ENCODE measurements at places on chromosomes 6 and 20. TPM values are rescaled to one million over a fixed set of nuclear protein-coding genes. Genes with fewer than 3 reads are reported as not detected.

The SLC17A2 gene
- total RNA-seq = not detected

GRCh38 chr20:32980131-32980941, 23.9 kb downstream of the SUN5 start:
- H3K4me1 ChIP-seq = peaks cover 10% of the 10 kb centered on the region
- no peaks in the 10 kb centered on the region for H3K27me3 ChIP-seq
- H3K36me3 ChIP-seq = no peaks in the 10 kb centered on the region
- H3K4me3 ChIP-seq = no peak overlapping the region
- no peak for DNase-seq
- no peak overlapping the region for H3K27ac ChIP-seq

GRCh38 chr6:134093007-134093573, 40.7 kb upstream of the SLC2A12 start:
- no peak for DNase-seq
- H3K4me1 ChIP-seq = no peaks in the 10 kb centered on the region
- H3K36me3 ChIP-seq = no peaks in the 10 kb centered on the region
- no peak overlapping the region for H3K4me3 ChIP-seq
- peaks cover 18% of the 10 kb centered on the region for H3K27me3 ChIP-seq
- no peak overlapping the region for H3K27ac ChIP-seq

- peak overlapping the region; percentile 83 for H3K27ac ChIP-seq
- H3K36me3 ChIP-seq = no peaks in the 10 kb centered on the region
- H3K4me3 ChIP-seq = peak overlapping the region; percentile 82
Measured at GRCh38 chr20:32742322-32743236, 688 bp downstream of the COMMD7 start.

GRCh38 chr20:33252460-33252859, 16.7 kb downstream of the BPIFA1 start:
- no peak overlapping the region for H3K27ac ChIP-seq
- no peaks in the 10 kb centered on the region for H3K4me1 ChIP-seq
- H3K36me3 ChIP-seq = no peaks in the 10 kb centered on the region

DNA sequence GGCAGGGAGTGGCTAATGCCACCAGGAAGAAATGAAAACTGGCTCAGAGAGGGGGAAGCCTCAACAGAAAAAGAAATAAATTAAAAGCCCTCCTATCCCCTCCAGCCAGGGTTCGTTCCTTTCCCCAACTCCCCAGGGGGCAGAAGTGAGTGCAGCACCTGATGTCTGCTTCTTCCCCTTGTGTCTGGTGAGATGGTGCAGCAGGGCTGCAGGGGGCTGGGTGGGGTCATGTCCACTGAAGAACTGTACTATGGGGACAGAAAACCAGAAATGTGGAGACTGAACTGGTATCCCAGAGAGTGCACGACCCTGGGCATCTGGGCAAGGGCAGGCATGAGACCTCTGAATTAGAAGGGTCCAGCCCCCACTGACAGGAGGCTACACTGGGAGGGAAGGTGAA, 4.0 kb downstream of the EGFL8 start:
- no peaks in the 10 kb centered on the region for H3K27me3 ChIP-seq
- no peak for DNase-seq
- no peak overlapping the region for H3K4me3 ChIP-seq
- H3K4me1 ChIP-seq = no peaks in the 10 kb centered on the region

GRCh38 chr6:39666706-39667489, 58.3 kb downstream of the KIF6 start:
- no peak for DNase-seq
- H3K27ac ChIP-seq = no peak overlapping the region
- no peaks in the 10 kb centered on the region for H3K36me3 ChIP-seq
- no peak overlapping the region for H3K4me3 ChIP-seq
